Activated CD8-positive, alpha-beta memory T cell treated with anti-CD3 and anti-CD28 coated beads, Interleukin-2, amount 10 ng/mL, durations not matched to agents 7 days and 5 days (primary cell): ENCODE measurements at places on chromosomes 2 and 18.

DNA sequence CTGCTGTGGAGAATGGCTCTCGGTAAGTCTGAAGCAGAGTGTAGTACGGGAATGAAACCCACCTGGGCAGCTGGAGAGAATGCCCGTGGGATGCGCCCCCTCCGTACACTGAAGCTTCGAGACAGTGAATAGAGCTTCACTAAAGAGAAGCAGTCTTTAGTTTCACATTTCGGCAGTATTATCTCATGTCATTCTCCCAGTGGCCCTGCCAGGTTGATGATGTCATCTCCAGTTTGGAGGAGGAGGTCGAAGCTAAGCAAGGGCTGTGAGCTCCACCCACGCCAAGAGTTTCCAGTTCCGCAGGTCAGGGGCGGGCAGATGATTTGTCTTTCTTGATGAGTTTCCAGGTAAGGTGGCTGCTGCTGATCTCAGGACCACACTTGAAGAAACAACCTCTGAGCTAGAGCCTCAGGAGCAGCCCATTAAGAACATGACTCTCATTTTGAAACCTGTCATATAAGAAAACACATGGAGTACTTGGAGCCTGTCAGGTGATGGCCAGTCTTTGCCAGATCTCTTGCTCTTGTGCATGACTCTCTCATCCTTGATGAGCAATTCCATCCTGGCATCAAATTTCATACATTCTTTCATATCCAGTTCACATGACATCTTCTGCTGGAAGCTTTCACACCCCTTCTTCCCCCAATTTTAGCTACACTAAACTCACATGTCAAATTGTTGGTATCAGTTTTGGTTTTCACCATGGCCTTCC, 475.0 kb downstream of the RNF144A start:
- no peak for DNase-seq

- no peak for DNase-seq
Measured at GRCh38 chr18:46019936-46020335, 52.1 kb downstream of the PSTPIP2 start.

- DNase-seq = no peak
Measured at GRCh38 chr18:48345596-48345995, 63.6 kb downstream of the ZBTB7C start.

- DNase-seq = no peak
Measured at GRCh38 chr18:38663682-38664081, 1098.1 kb upstream of the CELF4 start.

- DNase-seq = no peak
Measured at GRCh38 chr2:36441816-36442215, 86.2 kb downstream of the CRIM1 start.

DNA sequence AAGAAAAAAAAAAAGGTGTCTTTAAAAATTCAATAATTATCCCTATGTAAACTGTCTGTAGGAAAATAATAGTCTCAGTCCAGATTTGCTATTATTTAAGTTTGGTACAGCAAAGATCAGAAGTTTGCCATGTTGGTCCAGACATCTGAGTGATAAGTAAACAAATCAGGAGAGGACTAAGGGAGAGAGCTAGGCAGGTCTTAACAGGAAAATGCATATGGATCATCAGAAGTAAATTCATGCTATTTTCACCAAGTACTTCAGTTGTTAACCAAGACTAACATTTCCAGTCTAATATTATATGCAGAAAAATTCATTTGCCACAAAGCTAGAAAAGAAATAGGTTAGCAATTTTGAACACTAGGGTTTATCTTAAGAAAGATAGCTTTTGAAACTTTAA, 95.0 kb upstream of the STK17B start:
- no peak for DNase-seq

DNA sequence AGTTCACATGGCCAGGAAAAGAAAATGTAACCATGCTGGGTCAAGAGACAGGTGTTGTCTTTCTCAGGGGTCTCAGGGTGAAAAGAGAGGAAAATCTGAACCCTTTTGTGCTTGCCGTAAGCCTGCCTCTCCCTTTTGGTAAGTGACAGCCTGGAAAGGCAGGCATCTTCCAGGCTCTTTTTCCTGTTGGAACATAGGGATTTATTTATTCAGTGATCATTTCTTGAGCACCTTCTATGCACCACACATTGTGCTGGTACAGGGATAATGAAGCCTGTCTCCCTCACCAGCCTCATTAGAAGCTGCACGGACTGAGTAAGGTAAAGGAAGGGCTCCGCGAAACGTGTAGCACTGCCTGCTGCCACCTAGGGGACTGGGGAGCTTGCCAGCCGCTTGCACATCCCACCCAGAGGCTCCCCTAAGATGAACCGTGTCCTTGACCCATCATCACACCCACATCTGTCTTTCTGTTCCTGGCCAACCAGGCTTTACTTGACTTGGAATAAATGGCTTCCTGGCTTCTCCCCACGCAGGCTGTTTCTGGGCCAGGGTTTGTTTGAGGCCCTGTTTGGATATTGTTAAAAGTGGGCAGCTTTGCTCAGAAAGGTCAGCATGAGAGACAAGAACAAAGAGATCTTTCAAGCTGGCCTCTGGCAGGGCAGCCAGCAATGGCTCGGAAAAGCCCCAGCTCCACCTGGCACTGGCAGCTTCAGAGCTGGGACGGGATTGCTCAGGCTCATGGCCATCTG, 73.3 kb upstream of the MCFD2 start:
- no peak for DNase-seq
